ENCODE measurements at places on chromosomes 3 and 15.

DNA sequence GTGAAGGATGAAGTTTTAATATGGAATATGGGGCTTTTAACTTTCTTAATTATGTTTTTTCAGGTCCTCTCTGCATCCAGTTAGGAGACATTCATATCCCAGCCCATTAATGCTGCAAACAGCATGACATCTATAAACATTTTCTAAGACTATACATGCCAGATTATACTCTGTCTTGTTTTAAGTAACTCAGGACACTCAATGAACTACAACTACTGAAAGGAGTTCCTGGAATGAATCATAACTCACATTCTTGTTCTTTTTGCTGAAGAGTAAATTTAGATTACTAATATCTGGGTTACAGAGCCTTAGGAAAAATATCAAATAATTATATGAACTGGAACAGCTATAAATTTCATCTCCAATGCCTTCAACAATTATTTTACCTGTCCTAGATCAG is 167.4 kb downstream of the STAG1 start:
- no peak overlapping the region for H3K27ac ChIP-seq
- no peak for DNase-seq
- no peaks in the 10 kb centered on the region for H3K4me1 ChIP-seq
- H3K4me3 ChIP-seq: no peak overlapping the region

GRCh38 chr3:181713676-181714612 is 2.2 kb downstream of the SOX2 start:
- H3K4me3 ChIP-seq: peak overlapping the region; percentile 98
- no peak for DNase-seq
- H3K27me3 ChIP-seq: no peaks in the 10 kb centered on the region

DNA sequence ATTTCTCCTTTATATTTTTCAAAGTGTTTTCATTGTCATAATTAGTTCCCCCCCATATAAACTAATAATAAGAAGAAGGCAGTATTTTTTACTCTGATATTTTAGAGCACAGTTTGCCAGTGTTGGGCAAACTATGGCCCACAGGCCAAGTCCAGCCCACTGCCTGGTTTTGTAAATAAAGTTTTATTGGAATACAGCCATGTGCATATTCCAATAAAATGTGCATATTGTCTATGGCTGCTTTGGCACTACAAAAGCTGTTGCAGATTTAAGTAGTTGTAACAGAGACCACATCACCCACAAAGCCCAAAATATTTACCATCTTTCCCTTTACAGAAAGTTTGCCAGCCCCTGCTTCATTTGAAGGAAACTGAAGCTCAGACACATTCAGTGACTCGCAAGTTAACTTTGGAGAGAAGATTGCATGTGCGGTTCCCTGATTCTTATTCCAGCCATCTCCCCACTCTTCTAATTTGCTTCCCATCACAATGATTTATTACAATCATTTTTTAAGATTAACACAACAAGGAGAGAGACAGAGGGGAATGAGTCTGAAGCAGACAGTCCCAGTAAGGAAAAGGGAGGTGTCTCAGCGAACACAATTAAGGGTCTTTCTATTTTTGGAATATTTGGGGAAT is 48.9 kb downstream of the RFTN1 start:
- DNase-seq: no peak
- H3K36me3 ChIP-seq: no peaks in the 10 kb centered on the region
- no peak overlapping the region for H3K27ac ChIP-seq

- no peak overlapping the region for H3K27ac ChIP-seq
- no peak overlapping the region for H3K4me3 ChIP-seq
- no peaks in the 10 kb centered on the region for H3K27me3 ChIP-seq
These were observed 7.9 kb upstream of the OR4F6 start for GRCh38 chr15:101795455-101795854.

- DNase-seq: no peak
- no peaks in the 10 kb centered on the region for H3K36me3 ChIP-seq
- H3K4me1 ChIP-seq: peaks cover 22% of the 10 kb centered on the region
- H3K27ac ChIP-seq: no peak overlapping the region
- no peaks in the 10 kb centered on the region for H3K27me3 ChIP-seq
- no peak overlapping the region for H3K4me3 ChIP-seq
These were observed 44.8 kb upstream of the ATP2C1 start for GRCh38 chr3:130849091-130849552.

GRCh38 chr15:67967871-67968431 is 86.2 kb upstream of the PIAS1 start:
- peak; percentile 90 for DNase-seq
- no peaks in the 10 kb centered on the region for H3K36me3 ChIP-seq
- H3K27me3 ChIP-seq: no peaks in the 10 kb centered on the region
- peaks cover 30% of the 10 kb centered on the region for H3K4me1 ChIP-seq
- H3K27ac ChIP-seq: no peak overlapping the region

Data from neural progenitor cell (in vitro differentiated cells).